ENCODE measurements at places on chromosomes 6 and 20.
A peak's percentile ranks its signal among the peaks of the same experiment; 100 is the strongest.

DNA sequence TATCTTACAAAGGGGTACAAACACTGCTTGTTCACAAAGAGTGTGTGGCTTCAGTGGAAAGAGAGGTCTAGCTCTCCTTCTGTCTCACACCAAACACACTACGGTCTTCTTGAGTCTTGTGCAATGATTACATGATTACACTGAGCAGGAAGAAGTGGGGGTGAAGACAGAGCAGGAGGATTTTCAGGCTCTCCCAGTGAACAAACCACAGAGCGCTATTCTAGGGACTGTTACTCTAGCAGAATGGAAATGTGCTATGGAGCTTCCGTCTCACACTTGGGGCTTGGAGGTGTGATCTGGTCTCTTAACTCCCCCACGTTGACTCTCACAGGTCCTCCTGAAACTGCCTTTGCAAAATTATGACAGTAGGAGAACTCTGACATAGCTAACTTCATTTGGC is 203.4 kb downstream of the MYLK4 start:
- DNase-seq, result no peak

- no peak for DNase-seq
Observed at GRCh38 chr6:16200321-16200883, 38.0 kb upstream of the GMPR start.

DNA sequence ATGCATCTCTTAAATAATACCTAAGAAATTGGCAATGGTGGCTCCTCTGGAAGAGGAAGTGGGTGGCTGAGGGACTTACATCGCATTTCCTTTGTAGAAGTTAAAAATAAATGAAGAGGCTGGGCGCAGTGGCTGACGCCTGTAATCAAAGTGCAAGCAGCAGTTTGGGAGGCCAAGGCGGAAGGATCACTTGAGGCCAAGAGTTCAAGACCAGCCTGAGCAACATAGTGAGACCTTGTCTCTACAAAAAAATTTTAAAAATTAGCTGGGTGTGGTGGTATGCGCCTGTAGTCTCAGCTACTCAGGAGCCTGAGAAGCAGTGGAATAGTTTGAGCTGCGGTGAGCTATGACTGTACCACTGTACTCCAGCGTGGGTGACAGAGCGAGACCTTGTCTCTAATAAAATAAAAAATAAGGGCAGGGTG is 12.2 kb upstream of the NCOA3 start:
- peak; percentile 21 for DNase-seq

DNA sequence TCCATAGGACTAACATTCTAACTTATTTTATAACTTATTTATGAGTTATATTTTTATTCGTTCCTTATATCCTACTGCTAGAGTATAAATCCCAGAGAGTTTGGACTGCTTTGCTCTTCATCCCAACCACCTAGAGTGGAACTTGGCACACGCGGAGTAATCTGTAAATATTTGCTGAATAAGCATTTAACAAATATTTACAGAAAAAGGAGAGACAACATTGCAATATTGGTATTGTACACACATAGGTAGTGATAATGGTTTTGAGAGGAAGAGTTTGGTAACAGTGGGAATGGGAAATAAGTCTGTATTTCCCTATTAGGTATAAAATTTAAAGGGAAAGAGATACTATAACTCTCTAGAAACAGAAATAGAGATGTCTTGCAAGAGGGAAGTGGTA is 634.8 kb upstream of the CITED2 start:
- DNase-seq, result no peak
